Bronchial epithelial cell (primary cell): ENCODE measurements at places on chromosomes 7 and 10. TPM values are rescaled to one million over a fixed set of nuclear protein-coding genes. Genes with fewer than 3 reads are reported as not detected.

The ACBD7 gene
- 0.13 and 0.26 TPM in 2 replicates for total RNA-seq

The ADAM12 gene
- total RNA-seq = under 0.01 and 1.8 TPM in 2 replicates

The TAS2R41 gene
- total RNA-seq = not detected in 2 replicates

The COL28A1 gene
- total RNA-seq = not detected in 2 replicates
